Stimulated activated CD4-positive, alpha-beta T cell treated with anti-CD3 and anti-CD28 coated beads, Interleukin-15, amount 100 ng/mL, for 48 hours (primary cell): ENCODE measurements at places on chromosomes 3 and 15.

DNA sequence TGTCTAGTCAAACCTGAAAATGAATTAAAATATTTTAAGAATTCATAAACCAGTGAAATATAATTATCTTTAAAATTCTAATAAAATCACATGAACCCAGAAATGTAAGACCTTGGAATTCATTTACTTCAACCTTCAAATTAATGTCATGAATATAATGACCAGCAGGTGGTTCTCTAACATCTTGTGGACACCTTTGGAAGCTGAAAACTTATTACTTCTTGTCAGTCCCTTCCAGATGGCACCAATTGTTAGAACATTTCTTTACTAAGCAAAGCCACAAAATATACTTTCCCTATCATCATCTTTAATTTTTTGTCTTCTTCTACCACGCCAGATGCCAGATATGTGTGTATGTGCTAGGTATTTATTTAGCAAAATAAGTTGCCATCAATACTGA lies 240.0 kb downstream of the MBNL1 start:
- DNase-seq, result no peak

DNA sequence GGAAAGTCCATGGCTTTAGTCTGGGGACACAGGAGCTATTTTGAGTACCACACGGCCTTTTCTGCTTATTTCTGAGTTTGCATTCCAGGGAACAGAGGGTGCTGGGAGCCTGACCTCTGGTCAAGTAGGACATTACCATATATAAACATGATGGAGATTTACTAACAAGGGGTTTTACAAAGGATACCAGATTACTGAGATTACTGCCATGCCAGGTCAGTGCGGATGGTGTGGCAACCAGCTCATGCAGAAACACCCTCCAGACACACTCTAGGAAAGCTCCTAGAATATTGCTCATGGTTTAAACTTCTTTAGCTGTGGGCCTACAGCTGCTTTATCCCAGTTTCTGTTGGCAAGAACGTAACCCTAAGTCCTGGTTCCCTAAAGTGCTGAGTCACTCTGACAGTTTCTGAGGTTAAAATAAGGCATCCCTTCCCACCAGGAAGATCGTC lies 54.3 kb upstream of the AGTR1 start:
- no peak for DNase-seq

DNA sequence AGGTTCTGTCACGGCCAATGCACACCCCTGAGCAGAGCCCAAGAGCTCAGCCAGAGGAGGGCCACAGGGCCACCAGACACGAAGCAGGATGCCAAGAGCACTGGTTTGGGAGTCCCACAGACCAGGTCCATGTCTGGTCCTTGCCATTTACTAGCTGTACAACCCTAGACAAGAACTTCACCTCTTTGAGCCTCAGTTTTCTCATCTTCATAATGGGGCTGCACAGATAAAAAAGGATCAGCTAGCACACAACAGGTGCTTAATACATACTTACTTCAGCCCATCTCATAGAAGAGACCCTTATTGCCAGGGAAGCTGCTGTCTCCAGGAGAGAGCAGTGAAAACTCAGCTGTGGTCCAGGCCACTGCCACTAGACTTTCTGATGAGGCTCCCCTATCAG lies 152.0 kb downstream of the NUP210 start:
- no peak for DNase-seq

GRCh38 chr3:162626172-162626571 lies 1129.6 kb downstream of the OTOL1 start:
- no peak for DNase-seq

DNA sequence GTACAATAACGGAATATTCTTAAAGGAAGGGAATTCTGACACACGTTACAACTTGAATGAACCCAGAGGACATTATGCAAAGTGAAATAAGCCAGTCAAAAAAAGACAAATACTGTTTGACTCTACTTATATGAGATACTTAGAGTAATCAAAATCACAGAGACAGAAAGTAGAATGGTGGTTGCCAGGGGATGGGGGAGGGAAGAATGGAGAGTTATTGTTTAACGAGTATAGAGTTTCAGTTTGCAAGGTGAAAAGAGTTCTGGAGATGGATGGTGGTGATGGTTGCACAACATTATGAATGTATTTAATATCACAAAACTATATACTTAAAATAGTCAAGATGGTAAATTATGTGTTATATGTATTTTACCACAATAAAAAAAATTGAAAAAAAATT lies 112.9 kb upstream of the ARHGEF3 start:
- DNase-seq, result no peak

GRCh38 chr3:51935886-51936755 lies 5.6 kb downstream of the RRP9 start:
- DNase-seq, result no peak

DNA sequence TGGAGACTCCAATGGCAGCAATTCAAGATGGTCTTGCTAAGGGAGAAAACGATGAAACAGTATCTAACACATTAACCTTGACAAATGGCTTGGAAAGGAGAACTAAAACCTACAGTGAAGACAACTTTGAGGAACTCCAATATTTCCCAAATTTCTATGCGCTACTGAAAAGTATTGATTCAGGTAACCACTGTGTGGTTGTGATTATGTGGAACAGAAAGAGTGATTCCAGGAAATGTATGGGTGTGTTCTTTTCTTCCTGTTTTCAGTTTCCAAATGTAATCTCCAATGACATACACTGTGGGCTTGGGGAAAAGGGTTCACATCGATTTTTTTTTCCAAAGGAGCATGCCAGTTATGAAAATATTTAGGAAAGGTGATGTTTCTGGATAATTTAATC lies 10.9 kb downstream of the SCG3 start:
- DNase-seq, result no peak

- no peak for DNase-seq
These were observed 1.9 kb downstream of the PCOLCE2 start for GRCh38 chr3:142886940-142887339.

DNA sequence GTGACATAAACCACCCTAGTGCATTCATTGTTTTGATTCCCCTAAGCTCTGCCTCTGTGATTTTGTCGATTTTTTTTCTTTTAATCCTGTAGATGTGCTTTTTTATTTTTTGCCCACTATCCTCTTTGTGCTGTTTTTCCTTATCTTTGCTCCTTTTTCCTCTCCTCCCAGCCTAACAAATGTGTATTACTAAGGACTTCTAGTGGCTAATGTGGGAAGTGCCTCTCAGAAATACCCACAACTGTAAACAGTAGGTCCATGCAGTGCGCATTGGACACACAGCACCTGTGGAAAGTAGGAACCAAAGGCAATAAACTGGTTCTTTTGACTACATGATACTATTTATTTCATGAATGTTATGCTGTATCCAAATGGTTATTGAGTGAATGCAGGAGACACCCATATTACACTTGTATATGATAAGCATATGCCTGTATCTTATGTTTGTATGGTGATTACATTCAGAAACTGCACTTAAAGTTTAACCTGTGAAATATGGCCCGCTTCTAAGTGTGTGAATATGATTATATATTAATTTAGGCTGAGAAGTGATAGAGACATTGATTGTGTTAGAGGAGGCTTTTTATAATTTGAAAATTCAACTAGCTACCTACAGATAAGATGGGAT lies 147.8 kb downstream of the PLCL2 start:
- no peak for DNase-seq
